Stimulated activated CD8-positive, alpha-beta memory T cell treated with anti-CD3 and anti-CD28 coated beads, Interleukin-4, amount 100 ng/mL, for 1 hour (primary cell): ENCODE measurements at places on chromosomes 4 and X.

DNA sequence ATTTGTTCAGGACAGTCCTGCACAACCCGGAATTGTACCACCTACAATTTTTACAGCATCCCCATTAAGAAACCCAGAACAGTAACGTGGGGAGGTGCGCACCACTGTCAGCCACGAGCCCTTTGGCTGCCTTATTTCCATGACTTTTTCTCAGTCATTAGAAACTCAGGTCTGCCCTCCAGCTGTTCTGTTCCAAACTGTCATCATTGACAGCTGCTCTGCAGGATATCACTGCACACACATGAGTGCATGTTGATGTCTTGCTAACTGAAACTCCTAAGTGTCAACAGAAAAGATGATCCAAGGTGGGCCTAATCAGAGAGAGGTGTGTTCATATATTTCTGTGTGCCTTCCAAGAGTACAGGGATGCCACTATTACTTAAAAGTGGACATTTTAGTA, 123.4 kb downstream of the PARM1 start:
- DNase-seq: no peak

DNA sequence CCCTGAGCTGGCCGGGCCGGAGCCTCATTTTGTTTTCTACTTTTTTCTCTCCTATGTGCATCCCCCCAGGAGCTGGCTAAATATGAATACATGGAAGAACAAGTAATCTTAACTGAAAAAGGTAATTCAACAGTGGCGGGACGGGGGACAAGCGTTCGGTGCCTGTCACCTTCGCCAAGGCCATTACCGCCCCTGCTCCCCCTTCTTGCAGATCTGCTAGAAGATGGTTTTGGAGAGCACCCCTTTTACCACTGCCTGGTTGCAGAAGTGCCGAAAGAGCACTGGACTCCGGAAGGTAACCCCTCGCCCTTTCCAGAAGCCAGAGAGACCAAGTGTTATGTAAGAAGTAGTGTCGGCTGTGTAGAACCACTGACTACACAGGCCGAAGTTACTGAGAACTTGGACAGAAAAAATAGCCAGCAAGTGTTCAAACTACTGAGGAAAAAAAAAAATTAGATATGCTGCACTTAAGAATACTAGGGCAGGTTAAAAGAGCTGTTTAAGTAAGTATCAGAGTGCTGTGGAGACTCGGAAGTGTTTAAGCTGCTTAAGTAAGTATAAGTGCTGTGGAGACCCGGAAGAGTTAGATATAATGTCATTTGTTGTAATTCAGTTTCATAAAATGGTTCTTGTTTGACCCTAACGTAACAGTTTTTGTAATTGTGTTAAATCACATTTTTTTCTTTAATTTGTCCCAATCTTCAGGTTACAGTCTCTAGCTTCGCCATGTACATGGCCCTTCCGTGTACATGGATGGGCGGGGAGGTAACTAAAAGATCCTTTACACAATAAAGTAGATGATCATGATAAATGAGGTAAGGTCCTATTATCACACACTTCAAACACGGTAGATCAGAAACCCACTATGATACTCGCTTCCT, 856 bp downstream of the SAT1 start:
- DNase-seq: no peak

DNA sequence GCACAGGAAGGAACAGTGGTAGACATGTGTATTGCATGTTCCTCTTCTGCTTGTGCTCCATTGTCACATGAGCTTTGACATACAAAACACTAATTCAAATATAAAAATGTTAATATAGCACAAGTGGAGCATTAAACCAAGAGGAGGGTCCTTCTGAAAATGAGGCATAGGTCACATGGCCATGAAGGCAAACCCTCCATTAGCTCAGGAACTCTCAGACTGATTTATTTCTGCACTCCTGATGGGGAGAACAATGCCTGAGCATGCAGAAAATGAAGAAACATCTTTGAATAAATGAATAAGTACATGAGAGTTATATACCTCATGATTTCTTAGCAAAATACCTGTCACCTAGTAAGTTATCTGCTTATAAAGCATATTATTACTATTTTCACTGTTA, 769.2 kb upstream of the EPHA5 start:
- no peak for DNase-seq

DNA sequence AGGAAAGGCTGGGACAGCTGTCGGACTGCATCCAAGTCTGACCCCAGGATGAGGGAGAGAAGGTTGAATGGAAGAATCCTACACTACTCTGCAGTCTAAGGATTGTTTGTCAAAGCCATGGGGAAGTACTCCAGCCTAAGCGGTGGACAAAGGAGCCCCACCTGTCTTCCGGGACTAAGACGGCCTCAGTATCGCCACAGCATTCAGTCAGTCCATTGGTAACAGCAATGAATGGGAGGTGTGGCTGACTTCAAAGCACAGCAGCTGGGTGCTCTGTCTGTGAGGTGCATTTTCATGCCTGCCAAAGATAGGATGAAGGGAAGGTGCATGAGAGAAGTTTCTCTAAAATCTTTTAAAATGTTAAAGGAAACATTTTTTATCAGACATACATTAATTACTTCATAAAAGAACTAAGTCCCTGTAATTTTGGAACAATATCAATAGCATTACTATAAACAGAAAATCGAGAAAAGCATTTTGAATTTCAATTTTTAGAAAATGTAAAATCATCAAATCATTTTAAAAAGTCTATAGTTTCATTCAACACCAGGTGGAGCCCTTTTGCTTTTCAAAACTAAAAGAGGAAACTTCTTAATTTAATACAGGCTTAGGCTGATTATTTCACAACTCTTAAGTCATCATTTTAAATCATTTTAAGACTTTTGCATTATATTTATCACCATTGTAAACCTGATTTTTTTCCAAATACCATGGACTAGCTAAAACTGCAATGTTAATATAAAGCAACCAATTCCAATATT, 27.6 kb upstream of the INTU start:
- DNase-seq: no peak

DNA sequence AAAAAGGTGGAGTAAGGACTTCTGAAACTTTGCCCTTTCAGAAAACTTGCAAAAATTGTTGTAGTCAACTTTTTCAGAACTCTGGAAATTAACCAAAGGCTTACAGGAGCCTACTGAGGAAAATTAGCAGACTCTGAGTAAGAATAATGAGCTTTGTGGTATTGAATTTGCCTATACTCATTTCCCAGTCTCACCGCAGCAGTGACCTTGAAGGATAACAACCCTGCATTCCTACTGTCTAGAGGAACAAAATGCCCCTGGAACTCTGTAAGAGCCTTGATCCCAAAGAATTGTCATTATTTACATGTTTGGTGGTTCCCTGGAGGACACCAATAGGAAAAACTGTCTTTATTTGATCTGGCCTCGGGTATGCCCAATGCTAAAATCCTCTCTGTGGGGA, 57.9 kb downstream of the MND1 start:
- DNase-seq: no peak
